MG63 (cell line): ENCODE measurements at places on chromosomes 7 and 10. TPM values are rescaled to one million over a fixed set of nuclear protein-coding genes. Genes with fewer than 3 reads are reported as not detected.

KIAA1217 gene
- total RNA-seq = 1.7 and 6.4 TPM in 2 replicates

GNAI1 gene
- 8.8 and 13.8 TPM in 2 replicates for total RNA-seq

PPP1R17 gene
- not detected in 2 replicates for total RNA-seq

HOXA13 gene
- total RNA-seq = 0.30 and 1.5 TPM in 2 replicates

PRR15 gene
- total RNA-seq = not detected in 2 replicates

SMO gene
- total RNA-seq = 9.0 and 14.3 TPM in 2 replicates

GRCh38 chr7:2114052-2114451, 118.7 kb downstream of the MAD1L1 start:
- DNase-seq = peak; percentile 39

DNA sequence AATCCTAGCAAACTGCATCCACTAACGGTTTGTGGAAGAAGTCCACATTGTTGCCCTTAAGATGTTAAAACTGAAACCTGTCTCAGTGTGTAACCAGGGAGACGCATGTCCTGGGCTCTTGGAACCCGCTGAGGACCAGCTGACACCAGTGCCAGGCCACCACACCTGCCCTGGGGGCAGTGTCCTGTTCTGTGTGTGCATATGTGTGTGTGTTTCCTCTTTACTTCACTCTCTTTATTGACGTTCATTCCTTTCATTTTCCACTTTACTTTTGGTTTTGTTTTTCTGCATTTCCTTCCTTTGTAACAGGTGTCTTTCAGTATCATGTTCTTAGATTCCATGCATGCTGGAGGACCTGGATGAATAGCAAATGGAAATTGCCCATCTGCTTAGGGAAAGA, 83.8 kb downstream of the TEX36 start:
- DNase-seq = no peak

GRCh38 chr7:24917510-24918239, 62.3 kb downstream of the OSBPL3 start:
- peak; percentile 19 for DNase-seq

DNA sequence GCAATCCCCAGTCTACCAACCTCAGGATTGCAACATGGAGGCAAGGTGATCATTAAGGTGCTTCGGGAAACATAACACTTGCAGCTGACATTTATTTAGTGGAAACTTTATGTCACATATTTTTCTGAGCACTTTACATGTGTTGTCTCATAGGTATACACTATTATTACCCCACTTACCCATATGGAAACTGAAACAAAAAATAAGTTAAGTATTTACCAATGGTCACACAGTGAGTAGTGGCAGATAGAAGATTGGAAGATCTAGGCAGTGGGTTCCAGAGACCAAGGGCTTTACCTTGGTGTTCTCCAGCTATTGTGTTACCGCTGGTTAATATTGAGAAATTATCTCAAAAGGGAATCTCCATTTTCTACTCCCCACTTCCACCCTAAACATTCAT, 1279.1 kb upstream of the SORCS1 start:
- no peak for DNase-seq

DNA sequence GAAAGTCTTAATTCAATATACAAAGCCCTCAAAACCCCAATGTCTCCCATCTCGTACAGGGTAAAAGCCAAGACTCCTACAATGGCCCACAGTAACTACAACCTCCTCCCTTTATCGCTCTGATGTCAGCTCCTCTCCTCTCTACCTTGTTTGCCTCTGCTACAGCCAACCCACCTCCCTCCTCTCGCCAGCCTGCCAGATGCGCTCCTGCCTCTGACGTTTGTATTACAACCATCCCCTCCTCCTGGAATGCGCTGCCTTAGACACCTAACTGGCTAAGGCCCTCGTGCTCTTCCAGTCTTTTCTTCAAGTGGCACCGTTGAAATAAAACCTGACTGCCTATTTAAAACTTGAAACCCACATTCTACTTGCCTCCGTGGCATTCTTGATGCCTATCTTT, 115.3 kb upstream of the MYO3A start:
- DNase-seq = no peak

GRCh38 chr10:122995936-122996335, 12.7 kb downstream of the IKZF5 start:
- no peak for DNase-seq

- no peak for DNase-seq
Measured at GRCh38 chr7:17027789-17028152, 146.0 kb upstream of the AGR3 start.

GRCh38 chr10:17923728-17924127, 28.0 kb upstream of the SLC39A12 start:
- DNase-seq = peak; percentile 82

DNA sequence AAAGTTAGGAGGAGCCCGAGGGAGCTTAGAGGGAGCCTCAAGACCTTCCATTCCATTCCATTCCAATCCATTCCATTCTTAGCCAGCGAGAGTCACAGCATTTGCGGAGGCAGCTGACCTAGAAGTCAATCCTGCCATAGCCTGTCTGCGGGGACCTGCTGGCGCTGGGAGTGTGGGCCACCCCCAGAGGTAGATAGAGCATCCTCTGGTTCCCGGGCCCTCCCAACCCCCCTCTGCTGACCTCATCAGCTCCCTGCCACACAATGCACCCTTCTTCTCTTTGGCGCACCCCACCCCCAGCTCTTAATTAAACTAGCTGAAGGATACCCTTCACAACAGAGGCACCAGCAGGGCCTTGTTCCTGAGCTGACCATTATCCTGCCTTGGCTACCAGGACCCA, 152.5 kb upstream of the ZMIZ1 start:
- DNase-seq = no peak
